Activated CD8-positive, alpha-beta memory T cell treated with anti-CD3 and anti-CD28 coated beads, Interleukin-2, amount 10 ng/mL, durations not matched to agents 7 days and 5 days (primary cell): ENCODE measurements at places on chromosomes 12 and 14. TPM values are rescaled to one million over a fixed set of nuclear protein-coding genes. Genes with fewer than 3 reads are reported as not detected.

GRCh38 chr14:55771242-55771981 is 191.4 kb downstream of the KTN1 start:
- no peak for DNase-seq

- DNase-seq: no peak
Observed at GRCh38 chr14:29220566-29220965, 454.0 kb downstream of the FOXG1 start.

ATXN3 gene
- total RNA-seq: 26.6 TPM

DNA sequence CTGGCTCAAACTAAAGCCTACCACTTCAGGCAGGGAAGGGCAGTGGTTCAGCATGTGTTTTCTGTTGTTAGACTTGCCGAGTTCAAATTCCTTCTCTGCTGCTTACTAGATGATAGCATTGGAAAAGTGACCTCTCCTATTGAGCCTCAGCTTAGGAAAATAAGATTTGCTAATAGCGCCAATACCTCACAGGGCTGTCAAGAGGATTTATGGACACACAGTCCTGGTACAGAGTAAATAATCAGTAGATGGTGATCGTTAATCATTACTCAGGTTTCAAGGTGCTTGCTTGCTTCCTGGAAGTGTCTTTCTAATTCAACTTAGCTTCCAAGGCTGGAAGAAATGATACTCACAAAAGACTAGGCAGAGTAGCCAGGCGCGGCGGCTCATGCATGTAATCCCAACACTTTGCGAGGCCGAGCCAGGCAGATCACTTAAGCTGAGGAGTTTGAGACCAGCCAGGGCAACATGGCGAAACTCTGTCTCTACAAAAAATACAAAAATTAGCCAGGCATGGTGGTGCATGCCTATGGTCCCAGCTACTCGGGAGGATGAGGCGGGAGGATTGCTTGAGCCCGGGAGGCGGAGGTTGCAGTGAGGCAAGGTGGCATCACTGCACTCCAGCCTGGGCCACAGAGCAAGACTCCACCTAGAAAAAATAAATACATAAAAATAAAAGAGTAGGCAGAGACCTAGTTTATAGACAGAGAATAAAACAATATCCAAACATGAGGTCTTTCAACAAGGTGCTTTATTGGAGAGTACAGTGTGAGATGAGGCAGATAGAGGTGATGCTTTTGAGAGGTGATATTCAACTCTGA is 6.0 kb downstream of the PLA2G1B start:
- no peak for DNase-seq

DNA sequence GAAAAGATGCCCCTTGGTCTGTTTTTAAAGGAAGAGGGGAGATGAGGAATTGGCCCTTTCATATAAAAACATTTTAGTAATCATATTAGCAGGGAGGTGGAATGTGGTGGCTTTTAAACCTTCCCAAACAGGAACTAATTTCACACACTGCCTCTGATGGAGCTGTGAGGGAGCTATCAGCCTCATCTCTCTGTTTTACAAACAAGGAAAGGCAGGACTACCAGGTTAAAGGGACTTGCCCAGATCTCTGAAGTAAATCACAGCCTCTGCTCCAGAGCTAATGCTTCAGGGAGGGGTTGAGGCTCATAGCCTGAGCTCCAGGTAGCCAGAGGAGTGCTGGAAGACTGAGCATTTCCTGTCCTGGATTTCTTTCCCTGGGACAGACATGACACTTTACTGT is 1.1 kb upstream of the BMP4 start:
- no peak for DNase-seq

SLC2A14 gene
- total RNA-seq: 0.12 TPM

- DNase-seq: no peak
Observed at GRCh38 chr14:99606359-99606758, 2.4 kb upstream of the CCDC85C start.

DNA sequence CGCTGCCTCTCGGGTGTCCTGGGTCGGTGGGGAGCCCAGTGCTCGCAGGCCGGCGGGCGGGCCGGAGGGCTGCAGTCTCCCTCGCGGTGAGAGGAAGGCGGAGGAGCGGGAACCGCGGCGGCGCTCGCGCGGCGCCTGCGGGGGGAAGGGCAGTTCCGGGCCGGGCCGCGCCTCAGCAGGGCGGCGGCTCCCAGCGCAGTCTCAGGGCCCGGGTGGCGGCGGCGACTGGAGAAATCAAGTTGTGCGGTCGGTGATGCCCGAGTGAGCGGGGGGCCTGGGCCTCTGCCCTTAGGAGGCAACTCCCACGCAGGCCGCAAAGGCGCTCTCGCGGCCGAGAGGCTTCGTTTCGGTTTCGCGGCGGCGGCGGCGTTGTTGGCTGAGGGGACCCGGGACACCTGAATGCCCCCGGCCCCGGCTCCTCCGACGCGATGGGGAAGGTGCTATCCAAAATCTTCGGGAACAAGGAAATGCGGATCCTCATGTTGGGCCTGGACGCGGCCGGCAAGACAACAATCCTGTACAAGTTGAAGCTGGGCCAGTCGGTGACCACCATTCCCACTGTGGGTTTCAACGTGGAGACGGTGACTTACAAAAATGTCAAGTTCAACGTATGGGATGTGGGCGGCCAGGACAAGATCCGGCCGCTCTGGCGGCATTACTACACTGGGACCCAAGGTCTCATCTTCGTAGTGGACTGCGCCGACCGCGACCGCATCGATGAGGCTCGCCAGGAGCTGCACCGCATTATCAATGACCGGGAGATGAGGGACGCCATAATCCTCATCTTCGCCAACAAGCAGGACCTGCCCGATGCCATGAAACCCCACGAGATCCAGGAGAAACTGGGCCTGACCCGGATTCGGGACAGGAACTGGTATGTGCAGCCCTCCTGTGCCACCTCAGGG is 679 bp downstream of the ARF6 start:
- DNase-seq: peak; percentile 88

DNA sequence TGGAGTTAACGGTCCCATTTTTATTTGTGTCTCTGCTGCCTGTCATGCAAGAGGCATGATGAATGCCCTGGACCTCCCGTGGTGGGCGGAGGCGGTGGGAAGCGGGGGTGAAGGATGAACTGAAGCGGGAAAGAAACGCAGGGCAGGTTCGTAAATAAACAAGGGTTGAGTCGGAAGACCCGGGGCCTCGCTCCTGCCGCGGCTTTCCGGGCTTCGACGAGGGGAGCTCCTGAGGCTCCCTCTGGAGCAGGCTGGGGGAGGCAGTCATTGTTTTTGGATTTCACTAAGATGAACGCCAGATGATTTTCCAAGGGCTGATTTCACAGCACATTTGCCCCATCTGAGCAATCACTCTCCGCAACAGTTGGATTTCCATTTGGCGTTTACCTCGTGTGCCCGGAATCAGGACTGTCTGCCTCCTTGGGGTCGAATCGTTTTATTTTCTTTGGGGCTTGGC is 130.2 kb downstream of the SLC38A6 start:
- no peak for DNase-seq

THTPA gene
- 13.5 TPM for total RNA-seq

- no peak for DNase-seq
Observed at GRCh38 chr14:76138758-76139723, 12.7 kb upstream of the GPATCH2L start.

- DNase-seq: no peak
Observed at GRCh38 chr14:25103820-25104219, 53.9 kb upstream of the STXBP6 start.

DNA sequence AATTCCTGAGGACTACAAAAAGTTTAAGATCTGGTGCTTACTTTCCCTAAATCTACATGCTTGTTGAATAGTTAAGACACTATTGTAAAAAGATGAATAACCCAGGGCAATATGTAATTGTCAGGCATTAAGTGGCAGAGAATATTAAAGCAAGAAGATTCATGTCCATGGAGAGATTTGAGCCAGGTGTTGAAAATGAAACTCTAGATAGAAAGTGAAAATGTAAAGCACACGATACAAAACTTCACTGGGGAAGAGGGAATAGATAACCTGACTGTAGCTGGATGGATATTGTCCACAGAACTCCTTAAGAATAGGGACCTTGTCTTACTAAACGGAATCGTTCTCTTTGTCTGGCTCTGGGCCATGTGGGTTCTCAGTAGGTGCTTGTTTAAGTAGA is 5.0 kb downstream of the CAND1 start:
- no peak for DNase-seq

DNA sequence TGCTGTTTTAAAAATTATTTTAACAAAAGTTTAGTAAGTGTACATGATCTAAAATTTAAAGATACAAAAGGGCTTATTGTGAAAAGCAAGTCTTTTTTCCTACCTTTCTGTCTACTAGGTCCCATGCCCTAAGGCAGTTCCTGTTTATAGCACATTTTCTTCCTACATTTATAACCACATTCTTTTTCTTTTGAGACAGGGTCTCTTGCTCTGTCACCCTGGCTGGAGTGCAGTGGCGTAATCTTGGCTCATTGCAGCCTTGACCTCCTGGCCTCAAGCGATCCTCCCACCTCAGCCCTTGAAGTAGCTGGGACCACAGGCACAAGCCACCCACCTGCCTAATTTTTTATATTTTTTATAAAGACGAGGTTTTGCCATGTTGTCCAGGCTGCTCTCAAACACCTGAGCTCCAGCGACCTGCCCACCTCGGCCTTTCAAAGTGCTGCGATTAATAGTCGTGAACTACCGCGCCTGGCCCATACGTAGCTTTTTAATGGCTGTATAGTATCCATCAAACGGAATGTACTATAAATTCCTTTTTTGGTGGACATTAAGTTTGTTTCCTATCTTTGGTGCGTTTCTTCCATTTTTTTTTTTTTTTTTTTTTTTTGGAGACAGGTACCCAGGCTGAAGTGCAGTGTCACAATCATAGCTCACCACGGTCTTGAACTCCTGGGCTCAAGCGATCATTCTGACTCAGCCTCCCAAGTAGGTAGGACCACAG is 20.9 kb downstream of the FRS2 start:
- DNase-seq: no peak

GRCh38 chr12:25960143-25960542 is 1.7 kb downstream of the RASSF8 start:
- no peak for DNase-seq

DNA sequence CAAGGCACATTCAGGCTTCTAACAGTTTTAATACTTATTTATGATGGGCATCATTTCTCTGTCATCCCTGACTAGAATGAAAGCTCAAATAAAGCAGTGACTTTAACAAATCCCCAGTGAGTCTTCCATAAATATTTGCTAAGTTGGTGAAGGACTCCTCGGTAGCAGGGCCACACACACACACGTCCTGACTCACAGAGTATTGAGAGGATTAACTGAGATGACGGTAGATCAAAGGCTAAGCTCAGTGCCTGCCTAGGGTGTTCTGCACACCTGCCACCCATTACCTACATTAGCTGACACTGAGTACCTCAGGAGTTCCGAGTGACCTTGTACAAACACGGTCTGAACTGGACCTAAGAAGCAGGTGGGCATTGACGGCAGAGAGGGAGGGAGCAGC is 197.3 kb upstream of the SFSWAP start:
- peak; percentile 26 for DNase-seq

DNA sequence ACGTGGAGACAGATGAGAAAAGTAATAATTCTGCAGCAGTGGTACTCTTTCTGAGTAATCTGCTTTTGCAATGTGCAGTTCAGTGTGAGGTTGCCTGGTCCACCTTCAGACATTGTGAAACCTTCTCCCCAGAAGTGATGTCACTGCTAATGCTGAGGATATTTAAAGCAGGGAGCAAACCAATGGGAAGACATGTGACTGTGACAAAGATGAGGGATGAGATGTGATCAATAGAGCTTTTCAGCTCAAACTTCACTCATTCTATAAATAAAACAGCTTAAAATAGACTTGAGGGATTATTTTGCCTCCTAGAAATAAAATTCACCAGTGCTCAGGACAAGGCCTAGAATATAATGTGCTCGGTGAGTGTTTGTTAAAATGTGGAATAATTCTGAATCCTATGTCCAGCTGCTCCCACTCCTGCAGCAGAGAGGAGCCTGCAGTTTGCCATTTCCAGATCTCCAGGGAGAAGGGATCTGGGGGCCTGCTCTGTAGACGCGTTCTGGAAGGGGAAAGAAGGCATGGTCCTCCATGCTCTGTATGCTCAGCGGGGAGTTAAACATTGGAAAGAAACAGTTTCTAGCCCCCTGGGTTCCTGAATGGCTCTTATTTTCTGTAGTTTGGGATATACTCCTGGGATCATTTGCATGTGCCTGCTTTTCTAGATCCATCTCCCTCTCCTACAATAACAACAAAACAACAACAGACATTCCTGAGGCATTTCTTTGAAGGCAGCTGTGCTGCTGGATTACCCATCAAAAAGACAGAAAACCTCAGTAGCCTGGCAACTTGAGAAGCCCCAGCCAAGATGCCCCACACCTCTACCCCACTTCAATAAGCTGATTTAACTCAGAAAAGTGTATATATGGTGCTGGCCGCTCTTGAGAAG is 8.9 kb downstream of the SLC7A8 start:
- no peak for DNase-seq

DNA sequence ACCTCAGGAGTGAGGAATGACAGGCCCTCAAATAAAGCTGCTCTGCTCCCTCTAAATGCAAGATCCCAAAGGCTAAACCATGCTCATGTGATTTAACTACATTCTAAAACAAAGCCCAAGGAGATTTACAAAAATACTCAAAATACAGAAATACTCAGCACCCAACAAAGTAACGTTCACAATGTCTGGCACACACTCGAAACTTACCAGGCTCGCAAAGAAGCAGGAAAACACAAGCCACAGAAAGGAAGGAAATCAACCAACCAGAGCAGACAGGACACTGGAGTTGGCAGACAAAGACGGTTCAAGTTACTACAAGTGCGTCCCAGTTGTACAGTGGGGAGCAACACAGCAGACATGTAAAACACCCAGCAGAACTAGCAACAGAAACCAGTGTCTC is 33.4 kb downstream of the STX2 start:
- DNase-seq: no peak

ZFYVE21 gene
- 18.6 TPM for total RNA-seq

- peak; percentile 63 for DNase-seq
Observed at GRCh38 chr14:104795781-104796686, 486 bp upstream of the AKT1 start.

GRCh38 chr12:78194448-78194847 is 363.8 kb downstream of the NAV3 start:
- DNase-seq: no peak

DNA sequence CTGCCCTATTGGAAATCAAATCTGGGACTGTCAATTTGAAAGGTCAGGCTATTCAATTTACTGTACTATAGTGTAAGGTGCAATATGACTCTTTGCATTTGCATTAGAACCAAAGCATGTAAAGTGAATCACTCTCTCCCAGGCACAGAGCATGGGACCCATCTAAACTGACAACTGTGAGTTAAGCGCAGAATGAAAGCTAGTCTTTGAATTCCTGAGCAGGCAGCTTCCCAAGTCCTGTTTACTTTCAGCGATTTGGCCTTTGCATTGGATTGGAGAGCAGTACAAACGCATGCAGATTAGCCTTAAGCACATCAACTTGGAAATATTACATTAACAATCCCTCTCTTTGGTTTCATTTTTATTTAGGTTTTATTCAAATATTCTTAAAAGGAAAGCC is 74.6 kb downstream of the RERG start:
- no peak for DNase-seq

- DNase-seq: no peak
Observed at GRCh38 chr12:13992585-13992984, 11.2 kb upstream of the GRIN2B start.

HEATR5A gene
- total RNA-seq: 18.7 TPM
